ENCODE measurements at places on chromosomes 1 and 21.
A peak's percentile ranks its signal among the peaks of the same experiment; 100 is the strongest.

DNA sequence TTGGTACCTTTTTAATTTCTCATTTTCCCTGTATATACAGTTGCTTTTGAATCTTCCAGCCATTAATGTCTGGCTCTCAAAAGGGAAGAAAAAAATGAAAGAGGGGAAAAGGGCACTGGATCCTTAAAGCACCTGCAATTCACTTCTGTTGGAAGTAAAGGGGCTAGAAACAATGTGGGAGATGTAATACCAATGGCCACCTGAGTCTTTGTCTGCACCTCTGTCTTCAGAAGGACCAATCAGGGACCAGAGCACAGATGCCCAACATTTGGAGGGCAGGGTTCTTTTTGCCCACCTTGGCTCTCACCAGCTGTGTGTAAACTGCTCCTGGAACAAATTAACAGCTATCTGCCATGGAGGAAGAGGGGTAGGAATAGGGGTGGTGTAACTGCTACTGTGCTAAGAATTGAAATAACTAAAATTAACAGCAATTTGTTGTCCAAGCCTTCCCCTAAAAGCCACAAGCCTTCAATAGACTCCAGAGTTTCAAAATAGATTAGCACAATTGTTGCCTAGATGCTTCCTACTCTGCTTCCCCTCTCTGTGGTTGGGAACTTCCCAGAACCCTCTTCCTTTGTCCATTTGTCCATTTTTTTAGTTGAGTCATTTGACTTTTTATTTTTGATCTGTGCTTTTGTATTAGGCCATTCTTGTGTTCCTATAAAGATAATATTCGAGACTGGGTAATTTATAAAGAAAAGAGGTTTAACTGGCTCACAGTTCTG is 11.5 kb upstream of the LRRC8B start:
- no peak for DNase-seq

GRCh38 chr1:39564340-39564739 is 12.2 kb downstream of the PABPC4 start:
- no peak for DNase-seq

GRCh38 chr1:208069317-208069716 is 158.4 kb upstream of the CD34 start:
- no peak for DNase-seq

- no peak for DNase-seq
Measured at GRCh38 chr1:151061704-151062103, 1.5 kb downstream of the MLLT11 start.

DNA sequence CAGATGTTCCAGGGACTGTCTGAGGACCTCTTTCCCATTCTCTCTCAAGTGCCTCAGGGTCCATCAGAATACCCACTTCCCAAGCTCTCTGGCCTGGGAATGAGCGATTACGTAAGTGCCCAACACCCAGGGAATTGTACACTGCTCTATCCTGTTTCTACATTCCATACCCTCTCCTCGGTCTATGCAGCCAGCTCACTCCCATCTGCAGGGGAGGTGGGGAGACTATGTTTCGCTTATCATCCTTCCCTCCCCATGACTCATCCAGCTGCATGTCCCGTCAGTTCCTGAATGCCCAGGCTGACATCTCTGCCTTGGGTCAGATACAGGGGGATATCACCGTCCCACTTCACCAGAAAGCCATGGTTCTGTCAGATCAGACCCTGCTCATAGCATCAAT is 34.5 kb upstream of the CD1D start:
- DNase-seq: no peak

DNA sequence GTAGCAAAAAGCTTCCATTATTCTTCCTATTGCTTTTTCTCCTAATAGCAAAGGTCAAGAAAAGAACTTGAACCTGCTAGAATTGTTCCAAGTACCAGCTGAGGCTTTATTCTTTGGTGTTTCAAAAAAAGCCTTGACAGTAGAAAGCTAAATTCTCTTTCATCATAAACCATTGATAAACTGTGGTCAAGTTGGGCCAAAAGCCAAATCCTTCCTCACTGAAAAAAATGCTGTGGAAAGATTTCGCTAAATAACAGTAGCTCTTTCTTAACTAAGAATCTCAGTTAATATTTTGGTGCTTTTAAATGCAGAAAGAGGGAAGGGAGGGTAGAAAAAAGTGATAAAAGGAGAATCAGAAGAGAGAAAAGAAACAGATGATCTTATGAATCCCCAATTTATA is 14.0 kb upstream of the JAM2 start:
- DNase-seq: no peak

- no peak for DNase-seq
Measured at GRCh38 chr1:228376262-228376628, 30.4 kb downstream of the TRIM11 start.

GRCh38 chr1:239164451-239165180 is 221.8 kb upstream of the CHRM3 start:
- DNase-seq: no peak

DNA sequence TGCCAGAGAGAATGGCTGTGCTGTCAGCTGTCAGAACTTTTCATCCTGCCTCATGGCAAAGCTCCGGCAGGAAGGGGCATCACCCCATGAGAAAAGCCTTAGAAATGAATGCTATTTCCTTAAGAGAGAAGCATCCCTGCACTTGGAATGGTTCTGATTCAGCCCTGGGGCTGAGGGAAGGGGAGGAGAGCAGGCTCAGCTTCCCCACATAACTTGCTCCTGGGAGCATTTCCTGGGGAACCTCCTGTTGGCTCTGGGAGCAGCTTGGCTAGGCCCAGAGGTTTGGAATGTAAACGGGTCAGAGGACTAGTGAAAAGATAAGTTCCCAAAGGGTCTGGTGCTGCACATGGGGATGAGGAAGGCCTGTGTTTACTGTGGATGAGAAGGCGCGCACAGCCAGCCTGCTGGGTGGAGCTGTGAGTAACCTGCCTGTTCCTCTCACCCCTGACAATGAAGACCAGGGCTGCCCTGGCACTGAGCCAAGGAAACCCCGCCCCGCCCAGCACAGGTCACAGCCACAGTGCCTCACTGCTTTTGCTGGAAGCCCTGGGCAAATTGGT is 5.0 kb downstream of the PRELP start:
- DNase-seq: peak; percentile 88

DNA sequence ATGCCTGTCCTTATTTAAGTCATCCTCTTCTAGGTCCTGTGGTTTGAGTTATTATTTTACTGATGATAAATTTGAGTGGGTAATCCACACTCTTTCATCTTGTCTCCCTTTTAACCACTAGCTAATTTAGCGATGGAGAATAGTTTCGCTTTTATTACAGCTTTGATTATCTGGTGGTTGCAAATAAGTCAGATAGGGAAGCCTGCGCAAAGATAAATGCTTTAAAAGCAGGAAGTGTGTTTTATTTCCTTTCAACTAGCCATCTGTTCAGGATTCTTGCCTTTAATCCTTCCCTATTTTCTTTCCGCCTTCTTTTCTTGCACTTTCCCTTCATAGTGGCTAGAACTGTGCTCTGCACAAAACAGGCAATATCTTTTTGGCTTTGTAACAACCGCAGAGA is 129.0 kb downstream of the TGFB2 start:
- DNase-seq: no peak

- DNase-seq: no peak
Measured at GRCh38 chr1:213381572-213382084, 330.6 kb downstream of the RPS6KC1 start.

GRCh38 chr1:50268049-50268448 is 155.2 kb downstream of the DMRTA2 start:
- DNase-seq: no peak

- DNase-seq: no peak
Measured at GRCh38 chr1:32494711-32495337, 30.0 kb downstream of the ZBTB8B start.

DNA sequence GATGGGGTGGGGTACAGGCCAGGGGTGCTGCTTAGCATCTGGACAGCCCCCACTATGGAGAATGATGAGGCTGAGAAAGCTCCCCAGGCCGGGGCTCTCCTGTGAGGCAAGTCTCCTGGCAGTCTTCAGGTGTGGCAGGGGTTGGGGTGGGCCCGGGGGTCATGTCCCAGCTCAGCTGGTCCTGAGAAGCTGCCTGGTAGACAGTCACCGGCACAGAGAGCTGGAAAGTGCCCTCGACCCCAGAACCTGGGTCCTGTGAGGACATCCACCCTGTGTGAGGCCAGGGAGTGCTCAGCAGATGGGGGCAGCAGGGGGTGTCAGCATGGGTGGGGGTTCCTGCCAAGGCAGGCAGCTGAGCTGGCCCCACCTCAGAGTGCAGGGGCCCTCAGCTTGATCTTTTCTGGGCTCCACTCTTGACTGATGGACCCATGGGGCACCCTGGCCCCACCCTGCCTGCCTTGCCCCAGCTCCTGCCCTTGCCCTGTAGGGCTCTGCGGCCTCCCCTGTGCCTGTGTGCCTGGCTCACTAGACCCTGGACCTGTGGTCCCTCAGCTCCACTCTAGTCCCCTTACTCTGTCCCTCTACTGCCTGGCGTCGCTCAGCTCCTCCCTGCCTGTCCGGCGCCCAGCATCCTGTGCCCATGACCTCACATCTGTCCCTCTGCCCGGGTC is 5.8 kb downstream of the IBA57 start:
- DNase-seq: no peak

GRCh38 chr1:221809091-221810029 is 67.5 kb upstream of the DUSP10 start:
- no peak for DNase-seq

DNA sequence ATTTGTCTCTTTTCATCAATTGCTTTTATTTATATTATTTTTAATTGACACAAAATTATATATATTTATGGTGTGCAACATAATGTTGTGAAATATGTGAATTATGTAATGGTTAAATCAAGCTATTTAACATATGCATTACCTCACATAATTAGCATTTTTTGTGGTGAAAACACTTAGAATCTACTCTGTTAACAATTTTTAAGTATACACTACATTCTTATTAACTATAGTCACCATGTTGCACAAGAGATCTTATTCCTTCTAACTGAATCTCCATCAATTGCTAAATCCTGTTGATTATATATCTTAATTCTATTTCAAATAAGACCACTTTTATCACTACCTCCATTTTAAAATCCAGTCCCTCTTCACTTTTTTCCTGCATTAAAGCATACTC is 42.5 kb downstream of the PLPPR5 start:
- DNase-seq: peak; percentile 45

GRCh38 chr1:18635891-18636595 is 5.4 kb downstream of the PAX7 start:
- DNase-seq: no peak

DNA sequence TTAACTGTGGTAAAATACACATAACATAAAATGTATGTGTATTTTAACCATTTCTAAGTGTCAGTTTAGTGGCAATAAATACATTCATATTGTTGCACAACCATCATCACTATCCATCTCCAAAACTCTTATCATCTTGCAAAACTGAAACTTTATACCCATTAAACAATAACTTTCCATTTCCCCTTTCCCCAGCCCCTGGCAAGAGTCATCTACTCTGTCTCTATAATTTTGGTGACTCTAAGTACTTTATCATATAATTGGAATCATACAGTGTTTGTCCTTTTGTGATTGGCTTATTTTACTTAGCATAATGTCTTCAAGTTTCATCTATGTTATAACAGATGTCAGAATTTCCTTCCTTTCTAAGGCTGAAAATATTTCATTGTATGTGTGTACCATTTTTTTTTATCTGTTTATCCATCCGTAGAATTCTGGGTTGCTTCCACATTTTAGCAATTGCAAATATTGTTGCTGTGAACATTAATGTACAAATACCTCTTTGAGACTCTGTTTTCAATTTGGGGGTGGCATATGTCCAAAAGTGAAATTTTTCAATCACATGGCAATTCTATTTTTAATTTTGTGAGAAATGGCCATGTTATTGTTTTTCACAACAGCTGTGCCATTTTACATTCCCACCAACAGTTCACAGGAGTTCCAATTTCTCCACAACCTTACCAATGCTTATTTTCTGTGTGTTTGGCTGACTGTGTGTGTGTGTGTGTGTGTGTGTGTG is 153.9 kb upstream of the GORAB start:
- no peak for DNase-seq

GRCh38 chr1:54045496-54045895 is 7.5 kb downstream of the TMEM59 start:
- DNase-seq: no peak

DNA sequence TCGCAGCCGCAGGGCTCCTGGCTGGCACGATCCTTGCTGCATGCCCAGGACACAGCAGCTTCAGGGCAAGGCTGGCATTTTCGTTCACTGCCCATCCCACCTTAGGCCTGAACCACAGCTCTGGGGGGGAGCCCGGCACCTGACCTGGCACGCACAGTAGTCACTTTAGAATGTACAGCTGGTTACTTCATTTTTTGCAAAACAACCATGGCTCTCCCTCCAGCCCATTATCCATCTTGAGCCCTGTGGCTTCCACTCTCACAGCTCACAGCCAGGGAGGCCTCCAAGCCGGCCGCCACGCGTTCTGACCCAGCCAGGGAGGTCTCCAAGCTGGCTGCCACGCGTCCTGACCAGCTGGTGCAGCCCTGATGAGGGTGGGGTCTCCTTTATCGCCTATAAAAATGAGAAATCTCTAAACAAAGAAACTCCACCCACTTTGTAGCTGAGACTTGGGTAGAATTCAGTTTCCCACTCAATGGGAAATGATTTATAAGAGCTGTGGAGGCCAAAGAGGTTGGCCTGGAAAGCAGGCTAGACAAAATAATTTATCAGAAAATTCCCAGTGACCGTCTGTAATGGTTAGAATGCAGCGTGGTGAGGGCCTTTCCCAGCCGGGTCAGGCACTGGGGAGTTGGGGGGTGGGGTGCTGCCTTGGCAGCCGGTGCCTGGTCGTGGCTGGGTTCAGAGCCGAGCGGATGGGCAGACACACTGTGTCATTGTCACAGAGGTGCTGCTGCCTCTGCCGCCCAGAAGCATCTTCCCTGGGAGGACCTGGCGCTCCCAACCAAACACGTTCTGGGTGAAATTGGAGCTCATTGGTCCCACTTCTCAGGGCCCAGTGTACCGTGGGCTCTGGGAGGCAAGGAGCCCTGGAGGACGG is 54.6 kb upstream of the ACTRT2 start:
- DNase-seq: no peak

- no peak for DNase-seq
Measured at GRCh38 chr1:206105464-206105995, 11.7 kb downstream of the AVPR1B start.

GRCh38 chr1:30888391-30888790 is 20.2 kb downstream of the SDC3 start:
- peak; percentile 98 for DNase-seq

- no peak for DNase-seq
Measured at GRCh38 chr1:180229483-180230415, at the start of gene LHX4. TSS of gene LHX4 (plus strand) at chr1:180230264. CDS start at chr1:180230530, 266 bp downstream.

- DNase-seq: no peak
Measured at GRCh38 chr1:17125756-17126237, 6.5 kb upstream of the PADI2 start.

GRCh38 chr21:32457360-32457840 is 44.9 kb downstream of the EVA1C start:
- no peak for DNase-seq

- no peak for DNase-seq
Measured at GRCh38 chr1:103529746-103530145, 4.2 kb downstream of the RNPC3 start.

GRCh38 chr1:36482724-36483388 is at the start of gene CSF3R:
TSS of gene CSF3R (minus strand) at chr1:36482913. CDS start at chr1:36479496, 3,417 bp downstream.
- DNase-seq: no peak

GRCh38 chr1:79363430-79363829 is 356.9 kb upstream of the ADGRL4 start:
- no peak for DNase-seq
